ENCODE measurements at places on chromosomes 11 and 22.

GRCh38 chr22:48239461-48240147 is 1477.2 kb downstream of the TBC1D22A start:
- DNase-seq = no peak

- peak; percentile 40 for DNase-seq
Observed at GRCh38 chr22:30304495-30305244, 15.4 kb upstream of the CASTOR1 start.

DNA sequence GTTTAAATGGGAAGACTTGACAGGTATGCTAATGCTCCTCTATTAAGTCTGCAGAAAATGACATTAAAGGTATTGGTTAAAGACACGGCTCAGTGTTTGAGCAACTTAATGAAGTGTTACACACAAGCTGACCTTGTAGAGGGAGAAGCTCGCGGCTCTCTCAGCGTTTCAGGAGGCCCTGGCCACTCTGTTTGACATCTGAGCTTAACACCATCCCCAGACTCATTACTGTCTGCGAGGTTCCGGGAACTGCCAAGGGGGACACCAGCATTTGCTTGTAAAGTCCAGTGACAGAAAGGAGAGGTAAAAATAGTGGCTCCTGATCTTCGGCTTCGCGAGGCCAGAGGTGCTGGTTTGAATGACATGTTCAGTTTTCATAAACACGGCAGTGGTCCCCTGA is 540.7 kb upstream of the CADM1 start:
- DNase-seq = no peak

- no peak for DNase-seq
Observed at GRCh38 chr11:72257570-72257969, 13.6 kb upstream of the PHOX2A start.

GRCh38 chr22:35870517-35871293 is 153.0 kb downstream of the APOL5 start:
- DNase-seq = no peak

DNA sequence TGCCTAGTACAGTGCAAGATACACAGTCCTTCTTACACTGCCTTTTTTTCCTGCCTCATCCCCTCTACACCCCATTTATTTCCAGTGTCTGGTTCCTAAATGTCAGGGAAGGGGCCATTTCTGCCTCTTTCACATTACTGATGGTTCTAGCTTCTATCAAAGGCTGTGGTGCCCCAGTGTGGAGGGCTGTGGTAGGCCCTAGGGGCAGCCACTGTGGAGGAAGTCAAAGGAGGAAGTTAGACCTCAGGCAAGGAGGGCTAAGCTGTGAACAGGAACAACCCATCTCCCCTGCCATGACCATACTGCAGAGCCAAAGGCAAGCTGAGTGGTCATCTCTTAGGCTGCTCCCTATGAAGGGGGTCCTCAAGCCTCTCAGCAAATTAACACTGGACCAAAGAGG is 81.9 kb upstream of the CRTAM start:
- DNase-seq = peak; percentile 50

- DNase-seq = no peak
Observed at GRCh38 chr22:40396882-40397281, 26.5 kb downstream of the SGSM3 start.

DNA sequence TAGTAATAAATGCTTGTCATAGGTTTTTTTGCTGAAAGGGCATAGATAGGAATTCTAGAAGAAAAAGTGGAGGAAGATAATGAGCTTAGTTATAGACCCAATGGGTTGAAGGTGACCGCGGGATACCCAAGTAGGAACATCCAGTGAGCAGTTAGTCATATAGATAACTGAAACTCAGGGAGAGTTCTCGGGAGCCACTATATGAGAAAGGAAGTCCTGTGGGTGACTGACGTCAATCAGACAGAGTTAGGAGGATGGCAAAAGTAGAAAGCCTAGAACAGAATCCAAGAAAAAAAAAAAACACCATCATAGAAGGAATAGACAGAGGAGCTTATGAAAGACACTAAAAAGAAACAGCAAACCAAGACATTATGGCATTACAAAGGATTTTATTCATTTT is 1.6 kb upstream of the CNGA4 start:
- no peak for DNase-seq

DNA sequence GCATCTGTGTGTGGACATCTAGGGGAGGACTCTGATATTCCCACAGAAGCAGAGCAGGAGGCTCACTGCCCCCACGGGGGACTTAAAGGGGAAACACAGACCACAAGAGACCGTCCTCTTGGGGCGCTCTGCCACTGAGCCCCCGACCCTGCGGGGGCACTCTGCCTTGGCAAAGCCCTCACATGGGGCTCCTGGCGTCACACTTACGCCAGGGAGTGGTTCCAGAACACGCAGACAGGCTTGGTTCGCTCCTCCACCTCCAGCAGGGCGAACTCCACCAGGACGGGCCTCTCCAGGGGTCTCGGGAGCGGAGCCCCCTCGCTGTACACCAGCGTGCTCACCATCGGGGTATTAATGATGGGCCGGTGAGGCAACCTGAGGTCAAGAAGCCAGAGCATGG is 45.1 kb downstream of the TRMU start:
- no peak for DNase-seq

- DNase-seq = no peak
Observed at GRCh38 chr11:75487365-75487764, 38.4 kb downstream of the GDPD5 start.

- DNase-seq = no peak
Observed at GRCh38 chr22:37809672-37810333, 2.1 kb downstream of the GCAT start.

DNA sequence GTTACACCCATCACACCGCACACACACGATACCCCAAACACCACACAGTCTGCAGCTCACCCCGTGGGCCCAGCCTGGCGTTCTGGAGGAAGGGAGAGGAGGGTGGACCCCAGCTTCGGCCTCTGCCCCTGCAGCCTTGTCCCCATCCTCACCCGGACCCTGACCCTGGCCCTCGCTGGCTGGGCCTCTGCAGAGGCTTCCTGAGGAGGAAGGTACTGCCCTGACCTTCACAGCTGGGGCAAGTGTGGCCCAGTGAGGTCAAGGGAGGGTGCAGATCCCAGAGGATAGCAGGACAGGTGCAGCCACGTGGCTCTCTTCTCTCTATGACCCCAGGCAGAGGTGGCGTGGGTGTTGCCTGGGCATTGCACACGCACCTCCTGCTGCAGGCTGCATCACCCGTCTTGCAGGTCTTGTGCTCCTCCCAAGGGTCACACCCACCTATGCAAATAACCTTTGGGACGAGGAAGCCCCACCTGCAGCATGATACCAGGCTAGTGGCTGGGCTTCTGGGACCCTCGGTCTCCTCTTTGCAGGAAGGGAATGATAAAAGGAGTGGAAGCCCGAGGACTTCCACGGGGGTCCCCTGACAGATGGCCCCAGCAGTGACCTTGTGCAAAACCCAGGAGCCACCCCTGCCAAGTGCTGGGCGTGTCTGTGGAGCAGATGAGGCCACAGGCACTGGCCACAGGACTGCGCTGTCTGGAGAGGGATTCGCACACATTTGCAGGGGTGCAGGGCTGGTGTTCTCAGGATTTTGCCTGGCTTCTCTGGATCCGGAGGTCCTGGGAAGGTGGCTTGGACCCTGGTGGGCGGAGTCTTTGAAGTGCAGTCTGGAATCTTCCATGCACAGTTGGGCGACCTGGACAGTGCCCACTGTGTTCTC is 1241.5 kb downstream of the BRD1 start:
- DNase-seq = no peak

- peak; percentile 96 for DNase-seq
Observed at GRCh38 chr11:73661035-73661628, 14.8 kb downstream of the PLEKHB1 start.

DNA sequence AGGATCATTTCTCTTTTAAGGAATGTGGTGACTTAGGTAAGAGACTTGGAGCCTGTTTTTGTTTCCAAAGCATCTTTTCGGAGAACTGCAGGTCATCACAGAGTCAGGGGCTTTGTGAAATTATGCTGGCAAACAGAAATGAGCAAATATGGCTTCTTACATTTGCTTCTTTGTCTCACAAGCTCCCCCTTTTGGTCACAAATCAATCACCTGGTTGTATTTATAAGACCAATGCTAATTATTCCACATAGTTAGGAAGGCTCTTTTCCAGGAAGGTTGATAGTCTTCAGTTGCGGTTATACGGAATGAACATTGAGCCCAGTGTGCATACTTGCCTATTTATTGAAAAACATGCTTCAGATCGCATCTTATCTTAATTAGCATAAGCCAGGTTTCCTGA is 34.6 kb upstream of the CEP126 start:
- DNase-seq = peak; percentile 7

DNA sequence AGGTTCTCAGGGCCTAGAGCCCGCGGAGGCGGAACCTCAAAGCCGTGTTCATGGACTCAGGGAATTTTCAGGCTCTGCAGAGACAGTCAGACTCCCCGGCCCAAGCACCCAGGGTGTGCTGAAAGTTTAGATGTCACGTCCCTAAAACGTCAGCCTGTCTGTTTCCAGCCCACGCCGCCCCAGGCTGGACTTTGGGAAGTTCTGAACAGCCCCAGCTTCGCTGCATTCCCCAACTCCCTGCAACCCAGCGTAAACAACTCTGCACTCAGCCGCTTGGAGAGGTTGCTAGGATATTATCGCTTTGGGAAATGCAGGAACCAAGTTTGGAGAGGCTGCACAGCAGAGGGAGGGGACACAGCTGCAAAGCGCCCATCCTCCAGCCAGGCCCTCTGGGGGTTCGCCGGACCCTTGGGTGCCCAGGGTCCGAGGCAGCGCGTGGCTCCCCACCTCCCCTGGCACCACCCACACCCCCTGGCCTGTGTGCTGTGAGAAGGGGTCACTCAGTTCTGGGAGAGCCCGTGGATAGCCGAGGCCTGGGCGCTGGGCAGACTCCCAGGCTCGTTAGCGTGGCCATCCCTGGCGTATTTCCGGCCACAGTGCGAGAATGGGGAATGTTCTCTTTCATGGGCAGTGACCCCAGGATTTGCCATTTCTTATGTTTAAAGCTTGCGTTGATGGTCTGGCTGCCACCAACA is 120.5 kb upstream of the FGF3 start:
- DNase-seq = no peak

- no peak for DNase-seq
Observed at GRCh38 chr11:125463590-125464269, 32.3 kb downstream of the FEZ1 start.
